ENCODE measurements at places on chromosomes 5 and 9.

- no peak for DNase-seq
Measured at GRCh38 chr5:131530706-131531331, 104.2 kb downstream of the RAPGEF6 start.

DNA sequence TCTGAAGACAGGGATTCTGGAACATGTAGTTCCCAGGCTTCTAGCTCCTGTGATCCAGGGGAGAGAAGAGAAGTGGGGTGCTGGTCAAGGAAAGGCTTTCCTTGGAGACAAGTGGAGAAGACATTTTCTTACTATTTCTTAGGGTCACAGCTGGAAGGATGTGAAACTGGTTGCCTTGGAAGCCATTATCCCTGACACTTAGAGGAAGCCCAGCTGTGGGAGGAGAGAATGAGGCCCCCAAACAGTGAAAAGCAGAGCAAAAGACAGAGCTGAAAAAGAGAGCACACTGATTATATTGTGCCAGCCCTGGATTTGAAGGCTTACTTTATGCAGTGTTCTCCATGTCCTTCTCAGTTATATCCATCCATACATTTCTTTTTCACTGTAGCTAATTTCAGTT is 17.5 kb upstream of the SHB start:
- DNase-seq = no peak

DNA sequence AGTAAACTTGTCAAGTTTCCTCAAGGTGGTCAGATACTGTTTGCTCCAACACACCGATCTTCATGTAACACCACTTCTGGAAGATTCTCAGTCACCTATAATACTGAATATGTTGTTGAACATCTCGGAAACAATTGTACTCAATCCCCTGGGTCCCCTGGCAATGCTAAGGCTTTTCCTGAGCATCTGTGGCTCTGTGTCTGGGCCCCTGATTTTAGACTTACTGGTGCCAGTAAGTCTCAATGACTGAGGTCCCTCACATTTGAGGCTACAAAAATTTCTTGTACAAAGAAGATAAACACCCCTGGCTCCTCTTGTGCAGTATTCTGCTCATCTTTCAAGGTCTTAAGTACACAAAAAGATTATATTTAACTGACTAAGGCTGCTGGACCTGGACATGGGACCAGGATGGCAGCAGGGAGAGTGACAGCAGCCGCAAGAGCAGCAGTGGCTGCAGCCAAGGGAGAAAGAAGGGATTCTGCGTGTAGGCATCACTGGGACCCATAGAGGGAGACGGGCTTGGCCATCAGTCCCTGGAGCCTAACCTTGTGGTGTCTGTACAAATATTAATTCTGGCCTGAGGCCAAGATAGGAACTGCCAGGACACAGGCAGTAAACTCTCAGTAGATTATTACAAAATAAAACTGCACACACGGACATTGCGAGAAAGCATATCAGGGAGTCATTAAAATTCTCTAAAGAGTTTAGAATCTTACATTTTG is 49.0 kb upstream of the TNPO1 start:
- DNase-seq = no peak

GRCh38 chr9:93920131-93920800 is 34.9 kb downstream of the BARX1 start:
- DNase-seq = no peak

DNA sequence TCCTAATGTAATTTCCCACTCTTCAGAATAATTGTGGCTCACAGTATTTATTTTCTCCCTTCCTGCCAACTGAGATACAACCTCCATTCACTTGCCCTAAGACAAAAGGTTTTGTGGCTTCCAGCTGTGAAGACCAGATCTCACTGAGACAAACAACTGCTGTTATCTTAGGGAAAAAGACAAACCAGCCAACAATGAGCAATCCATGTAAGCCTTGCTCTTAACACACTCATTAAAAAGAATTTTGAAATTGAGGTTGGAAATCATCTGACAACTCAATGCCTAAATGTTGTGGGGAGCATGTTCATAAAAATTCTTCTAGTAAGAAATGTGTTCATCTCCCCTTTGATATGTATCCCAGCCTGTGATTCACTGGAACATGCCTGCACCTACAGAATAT is 132.9 kb downstream of the ADAMTSL1 start:
- no peak for DNase-seq

GRCh38 chr9:33737811-33738606 is 57.4 kb upstream of the PRSS3 start:
- peak; percentile 43 for DNase-seq
